ENCODE measurements at places on chromosomes 2 and 18.
A peak's percentile ranks its signal among the peaks of the same experiment; 100 is the strongest.

DNA sequence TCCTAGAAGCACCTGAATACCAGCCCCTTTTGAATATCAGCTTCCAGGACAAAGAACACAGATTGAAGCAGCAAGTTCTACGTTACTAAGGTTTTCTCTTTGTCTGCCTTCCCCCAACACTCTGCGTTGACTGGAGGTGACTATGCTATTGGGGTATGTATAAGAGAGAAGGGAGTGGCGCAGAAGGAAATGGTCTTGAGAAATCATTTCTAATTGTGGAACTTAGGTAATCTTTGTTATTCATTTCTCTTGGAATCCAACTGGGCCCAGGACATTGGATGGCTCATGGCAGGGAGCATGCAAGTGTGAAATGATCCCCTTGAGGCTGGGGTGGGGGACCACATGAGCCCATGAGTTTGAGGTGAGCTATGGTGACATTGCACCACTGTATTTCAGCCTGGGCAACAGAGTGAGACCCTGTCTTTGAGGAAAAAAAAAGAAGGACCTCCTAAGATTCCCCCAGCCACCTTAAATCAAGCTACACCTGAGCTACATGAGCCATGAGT is 29.7 kb downstream of the XDH start:
- no peak for DNase-seq

DNA sequence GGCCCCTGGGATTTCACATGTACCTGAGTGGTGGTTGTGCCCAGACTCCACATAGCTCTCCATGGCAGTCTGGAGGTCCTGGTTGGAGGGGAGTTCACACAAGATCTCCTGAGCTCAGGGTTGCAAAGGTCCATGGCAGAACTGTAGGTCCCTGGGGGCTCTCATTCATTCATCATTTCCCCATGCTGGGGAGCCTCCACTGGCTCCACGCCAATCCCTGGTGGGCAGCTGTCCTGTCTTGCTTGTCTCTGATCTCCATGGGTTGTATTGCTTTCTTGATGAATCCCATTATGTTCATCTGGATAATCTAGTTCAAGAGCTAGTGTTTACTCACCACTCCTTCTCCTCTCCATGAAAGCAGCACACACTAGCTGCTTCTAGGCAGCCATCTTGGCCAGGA is 42.4 kb downstream of the ZSWIM2 start:
- no peak for DNase-seq

GRCh38 chr18:22912835-22913234 is 20.3 kb upstream of the RBBP8 start:
- DNase-seq = no peak

DNA sequence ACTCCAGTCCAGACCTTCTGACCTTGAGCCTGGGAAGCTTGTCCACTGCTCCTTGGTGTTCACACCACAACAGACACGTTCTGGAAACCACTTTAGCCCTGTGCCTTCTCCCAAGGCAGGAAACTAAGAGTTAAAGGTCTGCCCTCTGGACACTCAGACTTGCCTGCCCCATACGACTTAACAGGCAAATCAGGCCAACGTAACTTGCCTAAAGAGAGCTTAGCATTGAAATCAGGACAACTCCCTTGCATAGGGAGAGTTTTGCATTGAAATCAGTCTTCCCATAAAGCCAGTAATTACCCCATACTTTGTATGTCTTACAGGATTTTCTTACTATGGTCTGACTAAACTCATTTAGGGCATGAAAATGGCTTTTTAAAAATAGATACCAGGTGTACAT is 18.5 kb downstream of the NFE2L2 start:
- DNase-seq = no peak

GRCh38 chr2:54603357-54603756 is 120.1 kb upstream of the EML6 start:
- DNase-seq = no peak

GRCh38 chr2:129229830-129230441 is 749.5 kb upstream of the RAB6C start:
- no peak for DNase-seq

GRCh38 chr18:55559739-55560138 is 28.3 kb downstream of the TCF4 start:
- DNase-seq = no peak

DNA sequence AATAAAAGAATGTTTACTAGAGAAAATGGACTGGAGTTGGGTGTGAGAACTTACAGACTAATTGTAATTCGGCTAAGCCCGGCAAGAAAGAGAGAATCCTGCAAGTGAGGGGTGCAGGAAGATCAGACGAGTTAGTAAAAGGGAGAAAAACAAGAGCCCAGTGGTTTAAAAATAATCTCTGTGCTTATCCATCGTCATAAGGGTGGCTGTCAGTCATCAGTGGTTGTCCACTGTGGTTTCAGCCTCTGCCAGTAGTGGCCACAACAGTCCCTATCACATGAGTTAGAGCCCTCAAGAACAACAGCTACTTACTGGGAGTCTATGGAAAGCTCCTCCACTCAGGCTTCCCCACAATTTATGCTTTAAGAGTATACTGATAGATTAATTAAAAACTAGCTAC is 239.8 kb downstream of the SETBP1 start:
- no peak for DNase-seq

- no peak for DNase-seq
These were observed 73.4 kb downstream of the L3MBTL4 start for GRCh38 chr18:6341303-6341702.

- DNase-seq = no peak
These were observed 215.4 kb downstream of the ZNF521 start for GRCh38 chr18:25136416-25137196.

DNA sequence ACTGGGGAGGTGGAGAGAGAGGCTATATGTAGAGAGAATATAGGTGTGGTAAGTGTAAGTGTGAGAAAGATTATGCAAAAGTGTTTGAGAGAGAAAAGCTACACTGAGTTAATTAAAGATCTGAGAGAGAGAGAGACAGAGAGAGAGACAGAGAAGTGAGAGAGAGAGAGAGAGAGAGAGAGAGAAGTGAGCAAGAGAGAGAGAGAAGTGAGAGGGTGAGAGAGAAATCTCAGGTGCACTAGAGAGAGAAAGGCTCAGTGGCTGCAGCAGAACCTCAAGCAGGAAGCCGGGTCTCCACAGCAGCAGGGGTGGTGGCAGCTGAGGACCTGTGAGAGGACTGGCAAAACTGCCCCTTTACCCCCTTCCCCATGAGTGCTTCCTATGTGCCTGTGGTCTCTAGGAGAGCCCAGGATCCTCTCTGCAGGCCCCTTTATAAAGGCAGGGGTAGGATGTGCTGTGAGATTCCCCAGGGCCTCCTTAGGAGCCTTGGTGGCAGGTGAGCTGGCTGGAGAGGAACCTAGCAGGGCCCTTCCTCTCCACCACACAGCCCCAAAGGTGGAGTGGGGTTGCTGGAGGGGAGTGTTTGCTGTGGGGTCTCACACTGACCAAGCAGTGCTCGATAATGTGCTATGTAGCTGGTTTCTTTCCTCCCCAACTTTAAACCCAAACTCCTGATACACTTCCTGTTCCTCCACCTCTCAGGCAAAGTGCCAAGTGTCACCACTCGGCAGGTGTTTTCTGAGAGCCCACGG is 52.6 kb downstream of the SLC4A5 start:
- peak; percentile 6 for DNase-seq

- peak; percentile 44 for DNase-seq
These were observed 55.7 kb downstream of the DNMT3A start for GRCh38 chr2:25286025-25286400.

DNA sequence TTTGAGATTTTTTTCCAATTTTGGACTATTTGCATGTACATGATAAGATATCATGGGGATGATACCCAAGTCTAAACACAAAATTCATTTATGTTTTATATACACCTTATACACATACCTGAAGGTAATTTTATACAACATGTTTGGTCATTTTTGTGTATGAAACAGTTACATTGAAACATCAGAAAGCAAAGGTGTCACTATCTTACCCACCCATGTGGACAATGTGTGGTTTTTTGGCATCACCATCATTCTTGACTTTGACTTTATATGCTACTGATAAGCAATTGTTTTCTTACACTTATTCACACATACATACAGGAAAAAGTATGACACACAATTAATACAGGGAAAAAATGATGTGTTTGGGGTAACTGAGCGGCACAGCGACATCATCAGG is 51.0 kb upstream of the ACVR1 start:
- no peak for DNase-seq

DNA sequence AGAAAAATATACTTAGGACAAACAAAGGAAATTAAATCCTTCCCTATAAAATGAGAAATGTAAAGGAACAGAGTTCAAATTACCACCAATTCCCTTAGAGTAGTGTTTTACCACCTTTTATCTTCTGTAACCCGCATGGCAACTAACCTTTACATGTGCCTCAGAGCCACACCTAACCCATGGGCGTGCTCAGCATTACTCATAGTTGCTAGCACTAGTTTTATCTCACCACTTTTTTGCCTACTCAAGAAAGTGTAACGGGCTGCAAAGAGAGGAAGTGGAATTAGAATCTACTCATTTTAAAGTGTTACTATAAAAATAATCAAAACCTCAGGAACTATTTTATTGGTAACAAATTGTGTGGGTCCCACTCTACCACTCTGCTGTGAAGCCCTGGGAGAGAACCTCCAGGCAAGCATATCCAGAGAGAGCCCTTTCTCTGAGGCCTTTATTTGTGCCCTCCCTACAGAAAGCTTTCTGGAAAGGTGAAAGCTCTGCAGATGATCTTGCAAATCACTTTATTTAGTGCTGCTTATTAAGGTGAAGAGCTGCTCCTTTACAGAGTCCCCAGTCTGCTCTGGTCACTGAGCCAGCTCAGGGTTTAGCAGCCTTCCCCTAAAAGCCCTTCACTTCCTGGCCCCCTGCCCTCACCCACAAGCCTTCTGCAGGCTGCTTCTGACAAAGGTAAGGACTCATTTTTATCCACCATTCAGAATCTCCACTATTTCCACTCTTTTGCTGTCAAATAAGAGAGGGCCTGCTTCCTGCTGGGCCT is 98.8 kb downstream of the TRABD2A start:
- no peak for DNase-seq
